Lower lobe of right lung (tissue), 2 donors: ENCODE measurements at places on chromosomes 12 and 14. TPM values are rescaled to one million over a fixed set of nuclear protein-coding genes. Genes with fewer than 3 reads are reported as not detected.

DNA sequence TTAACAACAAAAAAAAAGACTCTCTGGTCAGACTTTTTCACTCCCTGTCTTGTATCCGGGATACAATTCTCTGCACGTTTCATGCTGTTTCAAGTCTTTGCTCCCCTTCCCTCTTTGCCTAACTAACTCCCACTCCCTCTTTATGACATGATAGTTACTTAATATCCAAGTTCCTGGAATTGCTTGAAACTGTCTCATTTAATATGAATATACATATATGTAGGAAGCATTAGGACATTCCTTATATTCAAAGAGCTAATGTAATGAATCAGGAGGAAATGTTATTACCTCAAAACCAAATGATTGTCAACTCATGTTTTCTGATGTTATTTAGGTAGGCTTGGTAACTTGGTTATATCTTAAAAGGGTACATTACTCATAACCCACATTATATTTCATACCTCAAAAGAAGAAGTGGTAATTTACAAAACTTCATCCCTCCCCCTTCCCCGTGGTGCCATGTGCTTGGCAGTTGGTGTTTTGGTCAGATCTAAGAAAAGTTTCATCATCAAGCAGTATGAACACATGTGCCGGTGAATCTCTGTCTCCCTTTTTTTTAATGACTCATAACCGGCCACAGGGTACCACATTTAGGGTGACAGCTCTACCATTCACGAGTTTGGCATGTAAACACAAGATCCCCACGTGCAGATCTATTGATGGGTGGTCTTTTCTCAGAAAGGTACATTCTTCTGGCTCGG is 56.5 kb downstream of the HCAR2 start:
- H3K4me1 ChIP-seq = no peaks in the 10 kb centered on the region
- no peak overlapping the region for H3K27ac ChIP-seq
- no peak for DNase-seq
- no peaks in the 10 kb centered on the region for H3K27me3 ChIP-seq
- peak overlapping the region; percentile 19 for H3K4me3 ChIP-seq

- peaks cover 16% of the 10 kb centered on the region for H3K4me1 ChIP-seq
- H3K27ac ChIP-seq = no peak overlapping the region
- H3K4me3 ChIP-seq = no peak overlapping the region
- no peaks in the 10 kb centered on the region for H3K27me3 ChIP-seq
Measured at GRCh38 chr14:64614166-64614565, 64.4 kb downstream of the PPP1R36 start.

DNA sequence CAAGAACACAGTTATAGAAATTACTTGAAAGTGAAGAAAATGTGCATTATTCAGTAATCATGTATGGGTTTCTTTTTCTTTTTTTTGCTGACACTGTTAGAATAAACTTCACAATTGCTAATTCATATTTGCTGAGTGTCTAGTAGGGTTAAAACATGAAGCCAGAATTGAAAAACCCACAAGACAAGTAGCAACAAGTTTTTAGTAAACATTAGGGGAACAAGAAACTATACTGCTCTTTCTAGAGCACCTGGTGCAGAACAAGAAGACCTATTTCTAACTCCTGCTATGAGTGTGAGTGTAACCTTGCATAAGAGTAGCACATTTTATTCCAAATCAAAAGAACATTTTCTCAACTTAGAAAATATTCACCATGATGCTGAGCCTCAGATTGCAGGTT is 83.2 kb downstream of the ITPR2 start:
- no peaks in the 10 kb centered on the region for H3K36me3 ChIP-seq
- H3K4me3 ChIP-seq = no peak overlapping the region
- no peak overlapping the region for H3K27ac ChIP-seq
- H3K27me3 ChIP-seq = no peaks in the 10 kb centered on the region

Gene CLEC4C
- total RNA-seq = not detected

DNA sequence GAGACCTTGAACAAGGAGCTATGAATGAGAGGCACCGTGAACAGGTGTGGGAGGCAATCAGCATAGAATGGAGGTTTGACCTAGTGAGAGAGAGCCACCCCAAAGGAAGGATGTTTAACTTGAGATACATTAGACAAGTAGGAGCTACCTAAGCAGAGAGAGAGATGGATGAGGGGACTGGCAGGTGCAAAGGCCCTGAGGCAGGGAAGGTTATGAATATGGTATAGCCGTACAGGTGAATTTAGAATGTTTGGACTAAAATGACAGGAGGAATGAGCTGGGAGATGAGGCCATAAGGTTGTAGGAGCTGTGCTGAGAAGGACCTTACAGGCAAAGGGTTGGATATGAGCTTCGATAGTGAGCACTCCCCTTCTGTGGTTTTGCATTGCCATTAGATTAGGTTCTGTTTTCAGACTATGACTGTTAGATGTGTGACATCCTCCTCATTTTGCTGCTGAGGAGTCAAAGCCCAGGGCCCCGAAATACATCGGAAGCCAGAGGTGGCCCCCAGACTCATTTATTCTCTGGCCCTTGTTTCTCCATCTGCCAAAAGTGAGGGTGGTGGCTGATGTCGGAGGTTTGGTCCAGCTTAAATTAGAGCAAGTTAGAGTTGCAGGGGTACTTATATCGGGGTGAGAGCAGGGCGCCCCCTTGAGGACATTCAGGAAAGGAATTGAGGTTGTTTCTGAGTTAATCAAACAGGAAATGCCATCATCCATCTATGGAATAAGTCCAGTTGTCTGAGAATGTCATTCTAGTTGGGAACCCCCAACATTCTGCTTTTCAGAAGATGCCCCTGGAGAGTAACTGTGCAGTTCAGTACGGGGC is 29.4 kb downstream of the SLC24A4 start:
- H3K4me1 ChIP-seq = no peaks in the 10 kb centered on the region
- no peak overlapping the region for H3K27ac ChIP-seq
- no peak overlapping the region for H3K4me3 ChIP-seq
- peaks cover 7% of the 10 kb centered on the region for H3K27me3 ChIP-seq
- H3K36me3 ChIP-seq = no peaks in the 10 kb centered on the region
- DNase-seq = no peak
